ENCODE measurements at places on chromosomes 4 and X. TPM values are rescaled to one million over a fixed set of nuclear protein-coding genes. Genes with fewer than 3 reads are reported as not detected.

DNA sequence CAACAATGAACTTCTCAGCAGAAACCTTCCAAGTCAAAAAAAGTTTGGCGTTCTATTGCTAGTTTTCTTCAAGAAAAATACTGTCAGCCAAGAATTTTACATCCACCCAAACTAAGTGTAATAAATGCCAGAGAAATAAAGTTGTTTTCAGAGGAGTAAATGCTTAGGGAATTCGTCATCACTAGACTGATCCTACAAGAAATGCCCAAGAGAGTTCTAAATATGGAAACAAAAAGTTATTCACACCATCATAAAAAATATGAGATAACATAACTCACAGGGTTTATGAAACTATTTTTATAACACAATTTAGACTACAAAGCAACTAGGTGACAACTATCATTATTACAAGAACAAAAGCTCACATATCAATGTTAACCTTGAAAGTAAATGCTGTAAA lies 259.5 kb upstream of the GABRA2 start:
- no peak for DNase-seq

DNA sequence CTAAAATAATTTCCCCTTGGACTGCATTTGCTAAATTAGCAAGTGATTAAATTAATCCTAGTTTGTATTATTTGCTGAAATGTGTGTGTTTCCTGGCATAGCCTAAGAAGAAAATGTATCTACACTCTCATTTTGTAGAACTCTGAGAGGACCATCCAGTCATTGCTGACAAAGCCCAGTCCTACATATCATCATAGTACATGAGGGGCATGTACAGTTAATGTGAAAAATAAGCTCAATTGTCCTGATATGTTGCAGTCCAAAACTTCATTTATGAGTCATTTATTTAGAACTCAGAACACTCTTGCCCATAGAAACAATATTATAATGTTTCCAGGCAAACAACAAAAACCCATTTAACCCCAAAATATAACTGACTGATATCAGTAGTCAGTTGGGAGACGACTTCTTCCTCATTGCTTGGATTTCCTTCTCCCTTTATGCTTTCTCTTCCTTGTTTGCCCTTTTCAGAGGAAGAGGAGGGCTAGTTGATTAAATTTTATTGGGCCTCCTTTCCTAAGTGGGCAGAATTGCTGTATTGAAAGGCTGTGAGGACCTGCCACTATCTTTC lies 26.9 kb upstream of the BBS12 start:
- no peak for DNase-seq

GAGE12F gene
- not detected for polyA plus RNA-seq

GRCh38 chr4:188714907-188715306 lies 575.7 kb downstream of the TRIML1 start:
- DNase-seq, result no peak

GRCh38 chr4:176967586-176967985 lies 174.9 kb upstream of the VEGFC start:
- no peak for DNase-seq

L1CAM gene
- polyA plus RNA-seq, result 12.7 TPM

- DNase-seq, result no peak
Observed at GRCh38 chr4:161906836-161907589, 256.8 kb downstream of the FSTL5 start.

DNA sequence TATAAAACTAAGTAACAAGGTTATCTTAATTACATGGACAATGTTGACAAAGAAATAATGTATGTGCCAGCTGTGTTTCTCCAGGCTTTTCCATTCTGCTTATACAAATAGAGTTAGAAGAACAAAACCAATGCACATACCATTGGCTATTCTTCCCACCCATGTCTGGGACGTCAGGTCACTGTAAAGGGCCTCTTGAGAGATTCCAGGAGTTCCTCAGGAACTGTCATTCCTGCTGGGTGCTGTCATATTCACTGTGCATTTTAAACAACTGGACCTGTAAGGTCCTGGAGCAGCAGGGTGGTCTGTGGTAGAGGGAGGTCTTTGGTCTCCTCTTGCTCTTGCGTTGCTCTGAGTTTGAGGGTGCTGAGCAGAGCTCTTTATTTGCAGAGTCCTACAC lies 74.6 kb upstream of the AP1S2 start:
- DNase-seq, result no peak

DNA sequence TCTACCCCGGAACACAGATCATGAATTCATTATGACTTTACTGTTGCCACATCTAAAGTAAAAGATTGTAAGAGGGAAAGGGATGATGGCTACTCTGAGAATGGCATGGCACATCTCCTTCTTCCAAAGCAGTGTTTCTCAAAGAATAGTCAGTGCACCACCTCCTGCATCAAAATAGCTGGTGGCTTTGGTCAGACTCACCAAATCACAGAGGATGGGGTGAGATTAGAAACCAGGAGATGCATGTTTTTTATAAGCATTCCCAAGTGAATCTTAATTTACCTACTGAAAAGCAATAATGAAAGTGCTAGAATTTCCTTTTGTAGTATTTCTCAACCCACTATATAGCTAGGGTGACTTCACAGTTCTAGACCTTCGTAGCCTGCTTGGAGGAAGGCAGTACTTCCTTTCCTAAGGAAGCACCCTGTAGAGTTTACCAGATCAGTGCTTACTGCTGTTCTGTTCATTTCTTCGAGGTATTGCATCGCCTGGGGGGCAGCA lies 340.8 kb upstream of the KLF3 start:
- no peak for DNase-seq

DNA sequence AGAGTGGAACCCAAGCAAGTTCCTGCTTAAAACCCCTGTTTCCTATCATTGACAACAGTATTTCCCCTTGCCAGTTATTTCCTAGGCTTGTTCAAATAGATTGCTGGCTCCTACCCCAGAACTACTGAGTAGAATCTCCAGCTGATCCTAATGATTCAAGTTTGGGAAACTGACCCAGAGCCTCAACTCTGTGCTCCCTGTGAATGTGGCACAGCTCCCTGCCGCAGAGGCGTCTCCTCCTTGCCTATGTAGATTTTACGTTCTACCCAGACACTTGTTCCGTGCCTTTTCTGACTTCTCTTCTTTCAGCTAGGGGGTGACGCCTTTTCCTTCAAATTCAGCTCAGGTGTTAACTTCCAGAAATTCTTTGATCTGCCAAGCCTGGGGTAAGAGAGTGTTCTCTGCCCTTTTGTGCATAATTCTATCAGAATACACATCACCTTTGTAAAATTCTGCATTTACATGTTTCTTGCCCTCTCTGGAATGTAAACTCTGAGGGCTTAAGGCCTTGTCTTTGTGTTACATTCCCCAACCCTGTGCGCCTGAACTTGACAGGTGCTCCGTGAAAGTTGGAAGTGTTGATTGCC lies 4.4 kb downstream of the LSM6 start:
- no peak for DNase-seq

CLTRN gene
- 0.63 TPM for polyA plus RNA-seq

PNMA6A gene
- polyA plus RNA-seq, result 0.72 TPM

GPM6B gene
- 16.0 TPM for polyA plus RNA-seq

CDS1 gene
- 1.6 TPM for polyA plus RNA-seq
